HuH-7 (cell line): ENCODE measurements at places on chromosomes 4 and X.

GRCh38 chr4:76562836-76563453 lies 127.9 kb downstream of the SHROOM3 start:
- DNase-seq, result no peak

GRCh38 chr4:174173360-174173759 lies 110.1 kb downstream of the FBXO8 start:
- DNase-seq, result no peak

GRCh38 chr4:21507439-21507838 lies 441.1 kb downstream of the KCNIP4 start:
- no peak for DNase-seq

DNA sequence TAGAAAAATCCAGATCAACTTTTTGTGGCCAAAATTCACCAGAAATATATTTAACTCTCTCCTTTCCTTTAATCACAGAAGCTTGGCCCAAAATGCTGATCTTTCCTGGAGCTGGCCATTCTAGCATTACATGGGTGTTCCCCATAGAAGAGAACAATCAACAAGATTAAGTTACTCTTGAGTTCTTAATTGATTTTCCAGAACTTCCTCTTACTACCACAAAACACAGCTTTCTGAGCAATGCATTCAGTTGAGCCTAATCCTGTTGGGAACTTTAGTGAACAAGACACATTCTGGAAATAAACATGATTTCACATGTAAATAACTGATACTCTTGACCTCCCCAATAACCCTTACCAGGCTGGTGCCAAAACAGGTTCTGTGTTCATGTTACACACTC lies 45.4 kb upstream of the STIM2 start:
- no peak for DNase-seq

DNA sequence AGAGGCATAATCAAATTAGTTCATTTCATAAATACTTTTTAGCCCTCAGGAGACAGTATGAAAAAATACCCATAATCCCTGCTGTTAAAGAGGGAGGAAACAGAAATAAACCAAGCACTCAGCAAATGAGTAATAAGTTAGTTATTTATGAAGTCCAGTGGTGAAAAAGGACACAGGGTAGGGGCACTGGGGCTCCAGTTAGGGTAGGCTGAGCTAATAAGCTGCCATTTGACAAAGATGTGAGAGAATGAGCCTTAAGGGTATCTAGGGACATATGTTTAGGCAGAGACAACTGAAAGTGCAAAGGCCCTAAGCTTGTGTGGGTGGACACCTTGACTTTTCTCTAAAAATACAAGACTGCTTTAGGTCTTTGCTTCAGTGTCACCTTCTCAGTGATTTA lies 94.4 kb downstream of the IL15 start:
- no peak for DNase-seq

DNA sequence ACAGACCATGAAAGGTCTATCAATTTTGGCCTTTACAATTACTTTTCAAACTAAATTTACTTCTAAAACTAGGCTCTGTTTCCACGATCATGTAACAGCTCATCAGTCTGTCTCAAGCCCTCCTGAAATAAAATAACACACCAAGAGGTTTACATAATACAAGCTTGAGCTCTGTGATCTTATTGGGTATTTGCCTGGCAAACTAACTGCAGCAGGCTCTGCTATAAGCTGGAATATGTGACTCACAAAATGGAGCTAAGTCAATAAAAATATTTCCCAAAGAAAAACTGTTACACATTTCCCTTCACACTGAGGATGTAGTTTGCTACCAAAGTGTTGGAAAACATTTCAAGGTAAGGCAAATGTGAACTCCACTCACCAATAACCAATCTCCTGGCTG lies 94.7 kb upstream of the GPM6B start:
- DNase-seq, result no peak

- no peak for DNase-seq
These were observed 22.2 kb downstream of the GPAT3 start for GRCh38 chr4:83558059-83558653.

GRCh38 chr4:181194096-181194495 lies 1049.1 kb upstream of the TENM3 start:
- no peak for DNase-seq

- DNase-seq, result no peak
These were observed 7.9 kb downstream of the SLC10A6 start for GRCh38 chr4:86841309-86841708.

GRCh38 chrX:17081968-17082367 lies 135.5 kb downstream of the REPS2 start:
- no peak for DNase-seq

GRCh38 chr4:140944572-140944971 lies 188.4 kb upstream of the TBC1D9 start:
- DNase-seq, result no peak

GRCh38 chrX:19360903-19361302 lies 17.2 kb downstream of the PDHA1 start:
- no peak for DNase-seq

- no peak for DNase-seq
These were observed 31.5 kb upstream of the STOX2 start for GRCh38 chr4:183873409-183874185.

GRCh38 chr4:158778712-158779111 lies 9.9 kb downstream of the FNIP2 start:
- DNase-seq, result no peak

- no peak for DNase-seq
These were observed 3.6 kb upstream of the BBS12 start for GRCh38 chr4:122728856-122729255.

DNA sequence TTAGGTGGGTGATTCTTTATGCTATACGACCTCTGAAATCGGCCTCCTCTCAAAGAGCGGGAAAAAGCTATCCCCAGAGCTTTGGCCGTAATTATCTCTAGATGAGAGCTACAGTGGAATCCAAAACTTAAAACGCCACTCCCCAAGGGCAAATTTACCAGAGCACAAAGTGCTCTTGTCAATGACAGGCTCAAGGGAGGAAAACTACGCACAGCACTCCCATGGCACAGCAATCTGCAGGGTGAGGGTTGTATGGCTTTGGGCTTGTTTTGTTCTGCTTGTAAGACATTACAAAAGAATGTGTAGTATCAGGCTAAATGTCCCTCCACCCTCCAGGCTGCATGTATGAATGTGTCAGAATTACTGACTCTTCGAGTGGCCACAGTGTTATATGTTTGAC lies 44.0 kb downstream of the ARHGEF6 start:
- DNase-seq, result no peak

- no peak for DNase-seq
These were observed 56.6 kb downstream of the CHST7 start for GRCh38 chrX:46630141-46630540.

DNA sequence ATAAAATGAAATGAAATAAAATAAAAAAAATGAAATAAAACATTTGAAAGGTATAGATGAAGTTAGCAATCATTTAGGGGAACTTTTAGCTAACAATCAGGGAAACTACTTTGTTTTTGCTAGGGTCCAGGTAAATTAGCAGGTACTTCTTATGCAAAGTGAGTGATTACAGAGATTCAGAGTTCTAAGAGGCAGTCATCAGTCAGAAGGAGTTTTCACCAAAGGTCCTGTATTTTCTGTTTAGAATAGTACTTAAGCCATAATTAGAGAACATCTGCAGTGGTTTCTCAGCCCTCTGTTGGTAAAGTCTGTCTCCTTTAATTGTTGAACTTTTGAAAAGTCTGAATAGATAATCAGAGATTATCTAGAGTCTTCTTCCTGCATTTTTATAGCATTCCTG lies 50.6 kb downstream of the STIM2 start:
- DNase-seq, result no peak

DNA sequence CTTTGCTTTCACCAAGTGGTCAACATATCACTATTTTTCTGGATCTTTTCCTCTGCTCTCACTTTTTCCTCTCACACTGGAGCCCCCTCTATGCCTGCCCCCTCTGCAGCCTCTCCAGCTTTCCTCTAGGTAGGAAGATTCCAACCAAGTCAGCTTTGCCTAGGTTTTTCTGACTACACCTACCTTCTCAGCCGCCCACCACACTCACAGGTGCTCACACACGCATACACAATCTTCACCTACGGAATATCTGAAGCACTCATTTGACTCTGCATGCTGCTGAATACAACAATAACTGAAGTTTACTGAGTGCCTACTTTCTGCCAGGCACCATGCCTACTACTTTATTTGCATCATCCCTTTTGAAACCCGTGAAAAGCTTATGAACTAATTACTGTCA lies 328.0 kb downstream of the PPP3CA start:
- no peak for DNase-seq

GRCh38 chr4:113496698-113497097 lies 264.8 kb downstream of the CAMK2D start:
- no peak for DNase-seq

DNA sequence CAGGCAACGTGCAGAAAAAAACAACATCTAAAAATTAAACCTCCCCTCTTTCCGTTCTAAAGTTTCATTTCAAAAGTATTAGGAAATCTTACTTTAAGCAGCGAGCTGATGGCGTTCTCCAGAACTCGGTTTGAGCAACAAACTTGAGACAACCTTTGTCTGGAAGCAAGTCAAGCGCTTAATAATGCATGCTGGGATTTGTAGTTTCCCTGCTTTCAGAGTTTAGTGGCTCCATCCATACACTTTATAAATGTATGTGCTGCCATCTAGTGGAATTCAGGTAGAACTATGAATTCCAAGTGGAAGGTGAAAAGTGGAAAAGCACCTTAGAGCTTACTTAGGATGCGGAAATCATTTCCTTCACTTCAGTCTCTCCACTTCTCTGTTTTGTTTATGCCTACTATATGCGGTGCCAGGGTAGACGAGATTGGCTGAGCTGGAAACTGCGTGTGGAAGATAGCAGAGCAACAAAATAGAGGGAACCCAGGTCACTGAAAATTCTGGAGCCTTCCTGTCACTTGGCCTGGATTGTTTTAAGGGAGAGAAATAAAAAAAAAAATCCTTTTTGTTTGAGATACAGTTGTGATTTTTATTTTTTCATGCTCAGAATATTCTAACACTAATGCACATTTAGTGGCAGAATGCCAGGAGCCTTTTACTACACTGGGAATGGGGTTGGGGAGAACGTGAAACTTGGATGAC lies at the start of gene BDH2:
BDH2 (minus strand) TSS at position 144 of the 702 bp plus-strand sequence. CDS start 3,580 bp downstream, outside the sequence.
- DNase-seq, result peak; percentile 28

- DNase-seq, result no peak
These were observed 38.2 kb downstream of the FHL1 start for GRCh38 chrX:136185401-136186022.

GRCh38 chrX:42714981-42715700 lies 62.8 kb downstream of the PPP1R2C start:
- peak; percentile 26 for DNase-seq

DNA sequence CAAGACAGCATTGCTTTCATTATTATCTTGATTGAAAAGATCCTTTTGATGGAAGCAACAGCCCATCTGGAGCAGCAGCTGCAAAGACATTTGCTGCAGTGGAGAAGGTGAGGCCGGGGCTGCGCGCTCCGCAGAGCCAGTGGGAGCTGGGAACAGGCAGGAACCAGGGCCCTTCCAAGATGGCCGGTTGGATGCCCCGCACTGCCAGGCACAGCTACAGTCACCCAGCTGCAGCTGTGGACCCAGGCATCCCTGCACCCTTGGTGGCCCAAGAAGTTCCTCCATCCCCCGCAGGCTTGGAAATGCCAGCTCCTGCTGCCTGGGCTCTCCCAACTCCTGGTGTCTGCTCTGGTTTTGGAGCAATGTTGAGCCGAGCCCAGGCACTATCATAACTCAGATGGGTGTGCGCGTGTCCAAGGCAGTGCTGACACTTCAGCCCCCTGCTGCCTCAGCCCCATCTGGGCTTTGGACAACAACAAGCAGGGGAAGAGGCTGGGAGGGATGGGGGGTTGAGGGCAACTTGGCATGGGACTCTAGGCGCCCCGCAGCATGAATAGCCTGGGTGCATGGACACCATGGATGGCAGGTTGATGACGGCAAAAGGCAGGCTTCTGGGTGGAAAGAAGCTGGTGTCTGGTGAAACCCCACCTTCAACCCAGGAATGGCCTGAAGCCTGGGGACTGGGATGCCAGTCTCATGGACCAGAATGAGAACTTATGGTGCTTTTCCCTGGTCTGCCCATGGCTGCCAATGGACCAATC lies 371.8 kb downstream of the FSTL5 start:
- no peak for DNase-seq

DNA sequence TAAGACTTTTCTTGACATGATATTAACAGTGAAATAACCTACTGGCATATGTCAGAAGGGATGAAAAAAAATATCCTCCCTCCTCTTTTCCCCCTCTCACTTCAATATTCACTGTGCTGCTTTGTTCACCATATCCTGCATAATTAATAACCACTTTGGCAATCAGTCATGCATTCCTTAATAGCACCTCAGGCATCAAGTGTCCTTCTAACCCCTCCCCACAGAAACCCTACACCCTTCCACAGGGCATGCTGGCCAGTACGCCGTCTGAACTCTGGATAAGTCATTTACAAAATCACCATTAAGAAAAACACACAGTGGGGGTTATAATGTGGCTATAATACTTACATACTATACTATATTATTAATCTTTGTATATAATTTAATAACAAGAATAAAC lies 165.9 kb downstream of the PDGFC start:
- DNase-seq, result no peak

- DNase-seq, result no peak
These were observed 62.8 kb downstream of the PPP3CA start for GRCh38 chr4:101284546-101284945.

- no peak for DNase-seq
These were observed 12.0 kb upstream of the GPM6A start for GRCh38 chr4:175824076-175824475.

DNA sequence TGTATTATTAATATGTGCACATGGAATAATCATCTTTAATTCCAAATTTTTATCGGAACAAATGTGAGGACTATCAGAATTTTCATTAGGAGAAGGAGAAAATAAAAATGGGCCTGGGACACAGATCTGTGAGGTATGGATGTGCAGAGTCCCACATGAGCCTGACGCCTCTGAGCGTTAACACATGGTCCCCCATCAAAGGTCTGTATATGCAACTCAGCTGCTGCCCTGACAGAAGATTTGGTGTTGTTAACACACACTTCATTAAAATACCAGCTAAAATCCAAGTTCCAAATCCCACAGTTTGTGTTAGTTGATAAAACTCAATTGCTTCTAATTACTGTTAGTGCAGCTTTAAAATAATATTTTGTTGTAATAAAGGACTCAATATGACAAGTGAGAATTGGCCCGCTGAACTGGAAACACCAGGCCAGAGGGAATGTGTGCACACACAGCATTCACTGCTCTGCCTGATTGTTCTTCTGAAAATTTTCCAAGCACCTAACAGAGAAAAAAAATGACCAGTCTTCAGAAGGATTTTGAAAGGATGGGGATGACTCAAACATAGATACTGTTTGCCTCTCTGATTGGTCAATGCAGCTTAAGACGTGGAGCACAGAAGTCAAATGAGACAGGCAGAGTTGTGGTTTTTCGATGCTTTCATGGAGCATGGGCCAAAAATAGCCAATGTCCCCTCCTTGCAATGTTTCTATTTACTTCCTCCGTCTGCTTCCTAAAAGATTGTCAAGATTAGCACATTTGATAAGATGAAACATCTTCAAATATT lies 266.6 kb downstream of the NKX6-1 start:
- no peak for DNase-seq

- no peak for DNase-seq
These were observed 281.3 kb downstream of the PPP3CA start for GRCh38 chr4:101065935-101066485.

GRCh38 chrX:39739585-39739984 lies 358.2 kb downstream of the BCOR start:
- no peak for DNase-seq
